ENCODE measurements at places on chromosomes 7 and 10. TPM values are rescaled to one million over a fixed set of nuclear protein-coding genes. Genes with fewer than 3 reads are reported as not detected.

- H3K27me3 ChIP-seq = no peaks in the 10 kb centered on the region
- H3K4me1 ChIP-seq = no peaks in the 10 kb centered on the region
- H3K36me3 ChIP-seq = no peaks in the 10 kb centered on the region
- H3K4me3 ChIP-seq = no peak overlapping the region
Measured at GRCh38 chr10:112239347-112239746, 43.9 kb upstream of the TECTB start.

- H3K27ac ChIP-seq = no peak overlapping the region
- H3K4me1 ChIP-seq = no peaks in the 10 kb centered on the region
- H3K36me3 ChIP-seq = no peaks in the 10 kb centered on the region
- peak; percentile 70 for DNase-seq
- H3K4me3 ChIP-seq = peak overlapping the region; percentile 81
- H3K27me3 ChIP-seq = peaks cover 92% of the 10 kb centered on the region
Measured at GRCh38 chr10:111077785-111078504, 1.1 kb downstream of the ADRA2A start.

- no peaks in the 10 kb centered on the region for H3K27me3 ChIP-seq
- DNase-seq = no peak
- H3K4me1 ChIP-seq = no peaks in the 10 kb centered on the region
- no peak overlapping the region for H3K4me3 ChIP-seq
- H3K27ac ChIP-seq = no peak overlapping the region
- peaks cover 3% of the 10 kb centered on the region for H3K36me3 ChIP-seq
Measured at GRCh38 chr7:43591558-43592180, 8.8 kb downstream of the STK17A start.

GRCh38 chr7:28872226-28872625 is 85.9 kb downstream of the TRIL start:
- H3K27me3 ChIP-seq = no peaks in the 10 kb centered on the region
- no peaks in the 10 kb centered on the region for H3K4me1 ChIP-seq
- no peak for DNase-seq
- H3K27ac ChIP-seq = no peak overlapping the region
- no peaks in the 10 kb centered on the region for H3K36me3 ChIP-seq
- H3K4me3 ChIP-seq = no peak overlapping the region

GRCh38 chr10:85284778-85285770 is 956.7 kb downstream of the CCSER2 start:
- H3K27me3 ChIP-seq = no peaks in the 10 kb centered on the region
- H3K4me3 ChIP-seq = no peak overlapping the region
- no peak overlapping the region for H3K27ac ChIP-seq
- H3K4me1 ChIP-seq = no peaks in the 10 kb centered on the region
- no peaks in the 10 kb centered on the region for H3K36me3 ChIP-seq
- DNase-seq = no peak

- no peak overlapping the region for H3K4me3 ChIP-seq
- H3K27me3 ChIP-seq = no peaks in the 10 kb centered on the region
- no peaks in the 10 kb centered on the region for H3K4me1 ChIP-seq
- H3K36me3 ChIP-seq = no peaks in the 10 kb centered on the region
- DNase-seq = no peak
- no peak overlapping the region for H3K27ac ChIP-seq
Measured at GRCh38 chr7:95636140-95636940, 40.0 kb upstream of the PDK4 start.

DNA sequence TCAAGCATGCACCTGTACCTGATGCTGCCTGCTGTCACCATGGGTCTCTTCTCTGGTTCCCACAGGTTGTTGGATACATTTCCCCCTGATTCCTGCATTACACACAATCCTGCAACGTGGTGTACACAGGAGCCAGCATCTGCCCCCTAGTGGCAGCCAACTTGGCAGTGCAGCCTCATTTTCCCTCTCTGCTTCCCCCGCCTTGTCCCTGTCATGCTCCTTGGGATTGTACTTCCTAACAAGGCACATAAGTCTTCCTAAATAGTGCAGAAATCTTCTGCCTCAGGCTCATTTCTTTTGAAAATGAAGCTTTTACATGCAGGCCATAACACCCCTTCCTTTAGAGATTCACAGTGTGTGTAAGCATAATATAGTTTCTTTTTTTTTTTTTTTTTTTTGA is 387.5 kb downstream of the CCSER2 start:
- no peaks in the 10 kb centered on the region for H3K27me3 ChIP-seq
- no peak overlapping the region for H3K4me3 ChIP-seq
- no peaks in the 10 kb centered on the region for H3K36me3 ChIP-seq
- no peak overlapping the region for H3K27ac ChIP-seq
- H3K4me1 ChIP-seq = no peaks in the 10 kb centered on the region

DNA sequence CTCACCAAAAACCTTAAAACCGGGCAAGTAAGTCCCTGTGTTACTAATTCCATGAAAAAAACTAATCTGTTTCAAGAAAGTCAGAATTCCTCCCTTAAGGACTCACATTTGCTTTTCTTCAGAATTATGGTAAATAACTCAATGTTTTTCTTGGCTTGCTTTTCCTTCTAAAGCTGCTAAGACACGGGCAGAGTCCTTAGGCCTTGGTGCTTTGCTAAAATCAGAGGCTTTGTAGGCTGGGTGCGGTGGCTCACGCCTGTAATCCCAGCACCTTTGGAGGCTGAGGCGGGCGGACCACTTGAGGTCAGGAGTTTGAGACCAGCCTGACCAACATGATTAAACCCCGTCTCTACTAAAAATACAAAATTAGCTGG is 32.0 kb downstream of the GNA12 start:
- H3K27ac ChIP-seq = no peak overlapping the region
- no peak for DNase-seq

- no peaks in the 10 kb centered on the region for H3K4me1 ChIP-seq
- DNase-seq = no peak
- H3K4me3 ChIP-seq = no peak overlapping the region
- no peaks in the 10 kb centered on the region for H3K27me3 ChIP-seq
Measured at GRCh38 chr7:12640299-12641096, 46.9 kb upstream of the ARL4A start.

DNA sequence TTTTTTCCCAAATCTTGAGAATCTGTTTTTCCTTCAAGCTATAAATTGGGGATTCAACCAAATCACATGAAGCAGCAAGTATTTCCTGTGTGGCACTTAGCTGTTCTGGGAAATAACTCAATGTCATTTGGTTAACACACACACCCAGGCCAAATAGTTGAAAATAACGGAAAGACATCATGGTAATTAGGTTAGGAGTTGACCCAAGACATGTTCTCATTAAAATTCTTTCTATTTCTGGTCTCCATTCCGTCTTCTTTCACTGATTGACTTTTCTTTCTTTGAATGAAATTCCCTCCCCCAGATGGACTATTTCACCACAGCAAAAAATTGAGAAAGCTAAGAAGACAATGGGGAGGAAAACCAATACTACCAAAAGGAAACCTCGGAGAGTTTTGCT is 30.5 kb downstream of the NRP1 start:
- no peak overlapping the region for H3K27ac ChIP-seq
- no peak overlapping the region for H3K4me3 ChIP-seq
- H3K27me3 ChIP-seq = no peaks in the 10 kb centered on the region
- peaks cover 37% of the 10 kb centered on the region for H3K36me3 ChIP-seq
- H3K4me1 ChIP-seq = peaks cover 43% of the 10 kb centered on the region

DNA sequence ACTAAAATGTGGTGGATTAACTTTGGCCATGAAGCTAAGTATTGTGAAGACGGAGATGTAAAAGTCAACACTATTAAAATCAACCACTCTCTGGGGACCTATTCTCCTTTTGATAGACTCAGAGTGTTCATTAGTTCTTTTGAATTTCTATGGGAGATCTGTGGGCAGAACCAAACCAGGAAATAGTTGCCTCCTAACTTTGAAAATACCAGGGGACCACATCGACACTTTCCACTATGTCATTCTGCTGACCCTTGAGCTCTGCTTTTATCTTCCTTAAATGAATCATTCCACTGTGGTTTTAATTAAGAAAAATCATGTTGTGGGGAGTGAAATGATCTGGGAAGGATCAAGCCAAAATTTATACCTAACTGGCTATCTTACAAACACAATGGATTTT is 960.5 kb downstream of the GATA3 start:
- no peak for DNase-seq
- no peaks in the 10 kb centered on the region for H3K4me1 ChIP-seq
- H3K27me3 ChIP-seq = no peaks in the 10 kb centered on the region
- no peak overlapping the region for H3K4me3 ChIP-seq
- no peaks in the 10 kb centered on the region for H3K36me3 ChIP-seq

DNA sequence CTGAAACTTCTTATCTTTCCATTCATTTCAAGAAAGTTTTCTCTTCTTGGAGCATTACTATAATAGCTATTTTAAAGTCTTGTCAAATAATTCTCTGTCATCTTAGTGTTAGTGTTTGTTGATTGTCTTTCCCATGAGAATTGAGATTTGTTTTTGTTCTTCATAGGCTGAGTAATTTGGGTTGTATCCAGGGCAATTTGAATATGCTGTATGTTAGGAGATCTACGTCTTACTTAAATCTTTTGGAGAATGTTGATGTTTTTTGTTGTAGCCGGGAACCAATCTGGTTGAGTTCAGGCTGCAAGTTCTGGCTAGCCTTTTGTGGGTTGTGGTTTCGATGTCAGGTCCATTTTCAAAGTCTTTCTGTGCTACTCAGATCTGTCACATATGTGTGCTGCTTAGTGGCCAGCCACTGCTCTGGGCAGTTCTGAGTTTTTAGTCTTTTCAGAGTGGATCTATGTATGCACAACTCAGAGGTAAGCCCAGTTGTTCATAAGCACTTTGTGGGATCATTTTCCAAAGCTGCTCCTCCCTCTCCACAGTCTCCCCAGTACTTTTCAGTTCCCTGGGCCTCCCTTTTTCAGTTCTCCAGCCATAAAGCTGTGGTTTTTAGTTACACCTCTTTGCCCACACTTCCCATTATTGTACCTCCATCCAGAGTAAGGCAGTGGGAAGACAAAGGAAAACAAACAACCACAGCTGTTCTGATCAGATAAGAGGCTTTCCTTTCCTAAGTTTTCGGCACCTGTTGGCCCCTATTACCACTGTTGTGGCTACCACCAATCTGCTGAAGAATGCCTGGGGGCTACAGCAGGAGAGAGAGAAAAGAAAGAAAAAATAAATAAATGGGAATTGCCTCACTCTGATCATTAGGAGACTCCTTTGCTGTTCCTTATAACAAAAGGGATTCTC is 4.7 kb upstream of the CCNJ start:
- H3K27ac ChIP-seq = no peak overlapping the region
- H3K4me3 ChIP-seq = peak overlapping the region; percentile 54
- no peaks in the 10 kb centered on the region for H3K36me3 ChIP-seq
- peaks cover 8% of the 10 kb centered on the region for H3K4me1 ChIP-seq
- H3K27me3 ChIP-seq = no peaks in the 10 kb centered on the region

DNA sequence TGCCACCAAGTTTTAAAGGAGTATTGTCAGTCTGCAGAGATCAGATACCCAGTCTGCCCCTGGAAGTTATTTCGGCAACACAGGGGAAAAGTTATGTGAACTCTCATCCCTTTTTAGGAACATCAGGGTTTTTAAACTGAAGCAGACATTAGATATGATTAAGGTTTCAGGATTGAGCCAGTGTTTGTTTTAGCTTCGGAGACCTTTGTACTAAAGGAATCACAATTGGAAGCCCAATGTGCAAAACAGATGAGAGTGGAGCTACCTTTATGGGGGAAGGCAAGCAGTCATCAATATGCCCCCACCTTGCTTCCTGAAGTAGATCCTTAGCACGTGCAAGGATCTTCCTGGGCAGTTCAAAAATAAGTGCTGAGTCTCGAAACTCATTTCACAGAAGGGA is 39.5 kb downstream of the ETV1 start:
- no peak overlapping the region for H3K4me3 ChIP-seq
- no peak overlapping the region for H3K27ac ChIP-seq
- H3K27me3 ChIP-seq = no peaks in the 10 kb centered on the region
- no peak for DNase-seq

DNA sequence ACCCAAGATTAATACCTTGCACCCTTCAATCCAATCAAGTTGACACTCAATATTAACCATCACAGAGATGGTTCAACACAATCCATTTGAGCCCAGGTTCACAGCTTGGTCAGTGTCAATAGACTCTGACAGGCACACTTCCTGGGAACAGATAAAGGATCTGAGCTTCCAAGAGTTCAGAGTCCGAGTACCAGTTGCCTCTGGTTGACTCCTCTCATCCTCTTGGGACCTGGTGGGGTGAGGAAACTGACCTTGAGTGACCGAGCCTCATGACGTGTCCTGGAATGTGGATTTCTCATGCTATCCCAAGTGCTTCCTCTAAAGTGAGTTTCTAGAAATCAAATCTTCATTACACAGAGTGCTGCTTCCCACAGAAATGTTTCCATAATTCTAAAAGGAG is 162.0 kb downstream of the CYP26A1 start:
- no peaks in the 10 kb centered on the region for H3K27me3 ChIP-seq
- DNase-seq = no peak
- no peaks in the 10 kb centered on the region for H3K36me3 ChIP-seq

- no peaks in the 10 kb centered on the region for H3K4me1 ChIP-seq
Measured at GRCh38 chr10:4076983-4077382, 292.0 kb upstream of the KLF6 start.

DNA sequence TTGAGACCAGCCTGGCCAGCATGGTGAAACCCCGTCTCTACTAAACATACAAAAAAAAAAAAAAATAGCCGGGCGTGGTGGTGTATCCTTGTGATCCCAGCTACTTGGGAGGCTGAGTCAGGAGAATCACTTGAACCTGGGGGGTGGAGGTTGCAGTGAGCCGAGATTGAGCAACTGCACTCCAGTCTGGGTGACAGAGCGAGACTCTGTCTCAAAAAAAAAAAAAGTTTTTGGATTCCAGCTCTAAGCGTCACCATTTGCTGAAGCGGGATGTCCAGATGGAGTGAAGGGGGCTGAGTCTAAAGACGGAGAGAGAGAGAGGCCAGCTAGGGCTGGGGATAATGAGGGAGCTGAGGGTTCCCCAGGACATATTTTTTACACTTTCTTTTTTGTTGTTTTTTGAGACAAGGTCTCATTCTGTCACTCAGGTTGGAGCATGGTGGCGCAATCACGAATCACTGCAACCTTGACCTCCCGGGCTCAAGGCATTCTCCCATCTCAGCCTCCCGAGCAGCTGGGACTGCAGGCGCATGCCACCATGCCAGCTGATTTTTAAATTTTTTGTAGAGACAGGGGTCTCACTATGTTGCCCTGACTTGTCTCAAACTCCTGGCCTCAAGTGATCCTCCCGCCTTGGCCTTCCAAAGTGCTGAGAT is 9.4 kb upstream of the HK1 start:
- H3K4me1 ChIP-seq = no peaks in the 10 kb centered on the region
- H3K27me3 ChIP-seq = no peaks in the 10 kb centered on the region
- DNase-seq = no peak
- no peaks in the 10 kb centered on the region for H3K36me3 ChIP-seq
- no peak overlapping the region for H3K27ac ChIP-seq

DNA sequence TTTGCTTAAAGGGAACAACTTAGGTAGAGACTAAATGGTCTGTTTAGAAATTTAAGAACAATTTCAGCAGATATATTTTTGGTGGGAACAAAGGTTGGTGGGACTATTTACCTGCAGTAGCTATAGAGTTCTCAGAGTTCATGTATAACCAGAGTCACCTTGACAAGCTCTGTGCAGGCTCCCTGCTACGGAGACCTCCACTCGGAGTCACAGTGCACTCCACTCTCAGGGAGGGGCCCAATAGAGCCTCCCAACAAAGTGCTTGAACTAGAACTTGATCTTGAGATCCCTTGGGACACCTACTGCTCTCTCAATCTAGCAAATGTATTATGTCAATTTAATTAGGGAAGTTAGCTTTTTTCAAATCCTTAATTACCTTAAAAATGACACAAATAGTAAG is 2.3 kb downstream of the MYPN start:
- no peak overlapping the region for H3K4me3 ChIP-seq
- H3K27ac ChIP-seq = no peak overlapping the region
- no peaks in the 10 kb centered on the region for H3K27me3 ChIP-seq
- H3K36me3 ChIP-seq = no peaks in the 10 kb centered on the region
- H3K4me1 ChIP-seq = peaks cover 3% of the 10 kb centered on the region
- no peak for DNase-seq

CALN1 gene
- total RNA-seq = 4.3 TPM

URGCP gene
- total RNA-seq = 23.8 TPM

EPO gene
- total RNA-seq = 0.29 TPM

SPDYE5 gene
- total RNA-seq = not detected

BMPR1A gene
- 69.4 TPM for total RNA-seq

CCDC172 gene
- not detected for total RNA-seq

TMEM196 gene
- not detected for total RNA-seq

RARRES2 gene
- 32.2 TPM for total RNA-seq
